Activated CD8-positive, alpha-beta memory T cell treated with anti-CD3 and anti-CD28 coated beads for 1 hour (primary cell): ENCODE measurements at places on chromosomes 5 and 9.

DNA sequence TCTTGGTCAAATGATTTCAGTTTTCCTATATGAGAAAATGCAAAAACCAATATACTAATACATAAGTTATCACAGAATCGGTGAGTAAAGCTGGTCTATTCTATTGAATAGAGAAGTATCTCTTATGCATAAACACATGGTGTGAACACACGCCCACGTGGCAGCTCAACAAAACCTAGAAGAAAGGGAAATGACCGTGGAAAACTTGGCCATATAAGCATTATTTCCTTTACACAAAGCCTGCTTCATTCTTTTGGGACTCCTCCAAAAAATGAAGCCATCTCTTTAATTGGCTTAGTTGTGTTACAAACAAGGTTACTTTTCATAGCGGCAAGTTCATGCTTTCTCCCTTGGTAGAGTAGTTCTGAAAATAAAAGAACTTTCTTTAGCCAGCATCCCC is 183.2 kb downstream of the TMEM161B start:
- no peak for DNase-seq

- no peak for DNase-seq
These were observed 19.6 kb downstream of the BAAT start for GRCh38 chr9:101365181-101365580.

DNA sequence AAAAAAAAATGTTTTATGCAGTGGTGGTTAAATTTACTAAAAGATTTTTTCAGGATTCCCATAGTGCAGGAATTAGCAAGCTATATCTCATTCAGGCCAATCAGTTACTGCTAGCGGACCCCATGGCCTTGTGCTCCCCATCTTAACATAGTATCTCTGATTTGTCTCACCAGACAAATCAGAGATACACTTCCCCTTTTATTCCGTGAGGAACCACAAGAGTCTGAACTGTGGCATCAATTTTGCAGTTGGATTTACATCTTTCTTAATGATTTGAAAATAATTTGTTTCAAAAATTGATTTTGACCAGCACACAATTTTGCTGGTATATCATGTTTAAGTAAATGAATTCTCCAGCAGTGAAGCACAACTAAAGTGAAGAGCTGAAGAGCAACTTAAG is 17.9 kb downstream of the ITGA1 start:
- DNase-seq, result no peak

GRCh38 chr9:912776-913175 is 63.7 kb upstream of the DMRT3 start:
- DNase-seq, result no peak

DNA sequence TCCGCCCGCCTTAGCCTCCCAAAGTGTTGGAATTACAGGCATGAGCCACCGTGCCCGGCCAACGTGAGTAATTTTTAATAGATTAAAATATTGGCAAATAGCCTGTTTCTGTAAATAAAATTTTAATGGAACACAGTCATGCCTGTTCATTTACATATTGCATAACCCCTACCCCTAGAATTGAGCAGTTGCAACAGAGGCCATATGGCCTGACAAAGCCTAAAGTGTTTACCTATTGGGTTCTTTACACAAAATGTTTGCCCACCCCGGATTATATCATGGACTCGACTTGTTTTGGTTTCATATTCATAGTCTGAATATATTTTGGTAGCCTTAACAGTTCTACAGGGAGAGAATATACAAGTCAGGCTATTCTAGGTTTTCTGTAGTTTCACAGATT is 5.3 kb downstream of the NSA2 start:
- DNase-seq, result no peak

- DNase-seq, result no peak
These were observed 126.5 kb upstream of the GDNF start for GRCh38 chr5:37966291-37966690.

- no peak for DNase-seq
These were observed 31.2 kb downstream of the LARP1 start for GRCh38 chr5:154786414-154786813.

GRCh38 chr5:69512740-69513260 is 20.2 kb downstream of the OCLN start:
- no peak for DNase-seq

- peak; percentile 37 for DNase-seq
These were observed 720 bp downstream of the NOTCH1 start for GRCh38 chr9:136544964-136545691.

DNA sequence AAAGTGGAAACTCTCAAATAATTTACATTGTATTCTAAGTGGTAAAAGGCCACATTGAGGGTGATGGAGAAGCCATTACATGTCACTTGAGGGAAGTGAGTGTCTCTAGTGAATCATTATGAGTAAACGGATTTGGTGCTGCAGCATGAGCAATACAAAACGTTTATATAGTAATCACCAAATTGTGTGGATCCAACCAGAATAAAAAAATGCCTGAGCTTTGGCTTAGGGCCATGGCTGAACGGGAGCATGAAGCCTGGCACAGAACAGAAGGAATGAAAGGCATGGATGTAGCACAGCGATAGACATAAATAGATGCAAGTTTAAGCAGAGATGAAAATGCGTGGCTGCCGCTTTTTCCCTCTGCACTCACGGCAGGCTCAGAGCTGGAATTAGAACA is 58.3 kb downstream of the PTTG1 start:
- no peak for DNase-seq

GRCh38 chr5:180786531-180787398 is 15.8 kb downstream of the MGAT1 start:
- DNase-seq, result no peak

DNA sequence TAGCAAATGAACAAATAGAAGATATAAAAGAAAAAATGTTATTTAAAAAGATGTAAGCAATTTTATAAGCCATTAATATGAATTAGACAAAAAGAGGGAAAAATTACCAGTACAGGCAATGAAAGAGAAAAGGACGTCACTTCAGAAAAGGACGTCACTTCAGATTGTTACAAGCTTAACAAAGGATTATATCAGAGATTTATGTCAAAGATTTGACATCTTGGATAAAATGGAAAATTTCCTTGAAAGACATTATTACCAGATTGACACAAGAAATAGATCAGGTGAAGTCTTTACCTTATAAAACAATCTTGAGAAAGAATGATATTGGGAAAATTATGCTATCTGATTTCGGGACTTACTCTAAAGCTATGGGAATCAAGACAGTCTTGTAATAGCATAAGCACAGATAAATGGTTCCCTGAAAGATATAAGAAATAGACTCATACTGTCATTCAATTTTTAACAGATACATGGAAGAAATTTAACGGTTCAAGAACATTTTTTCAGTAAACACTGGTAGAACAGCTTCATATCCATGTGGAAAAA is 625.4 kb upstream of the EDIL3 start:
- no peak for DNase-seq

GRCh38 chr5:79901631-79902030 is 89.4 kb downstream of the MTX3 start:
- DNase-seq, result no peak

GRCh38 chr5:71971862-71972261 is 135.4 kb upstream of the MAP1B start:
- no peak for DNase-seq

GRCh38 chr9:80177949-80178480 is 606.2 kb downstream of the TLE4 start:
- no peak for DNase-seq

GRCh38 chr5:180080486-180081280 is 9.1 kb upstream of the RNF130 start:
- DNase-seq, result peak; percentile 24

GRCh38 chr5:28807195-28807729 is 1768.9 kb upstream of the CDH9 start:
- DNase-seq, result no peak

- no peak for DNase-seq
These were observed 72.4 kb upstream of the NTRK2 start for GRCh38 chr9:84597131-84597530.

DNA sequence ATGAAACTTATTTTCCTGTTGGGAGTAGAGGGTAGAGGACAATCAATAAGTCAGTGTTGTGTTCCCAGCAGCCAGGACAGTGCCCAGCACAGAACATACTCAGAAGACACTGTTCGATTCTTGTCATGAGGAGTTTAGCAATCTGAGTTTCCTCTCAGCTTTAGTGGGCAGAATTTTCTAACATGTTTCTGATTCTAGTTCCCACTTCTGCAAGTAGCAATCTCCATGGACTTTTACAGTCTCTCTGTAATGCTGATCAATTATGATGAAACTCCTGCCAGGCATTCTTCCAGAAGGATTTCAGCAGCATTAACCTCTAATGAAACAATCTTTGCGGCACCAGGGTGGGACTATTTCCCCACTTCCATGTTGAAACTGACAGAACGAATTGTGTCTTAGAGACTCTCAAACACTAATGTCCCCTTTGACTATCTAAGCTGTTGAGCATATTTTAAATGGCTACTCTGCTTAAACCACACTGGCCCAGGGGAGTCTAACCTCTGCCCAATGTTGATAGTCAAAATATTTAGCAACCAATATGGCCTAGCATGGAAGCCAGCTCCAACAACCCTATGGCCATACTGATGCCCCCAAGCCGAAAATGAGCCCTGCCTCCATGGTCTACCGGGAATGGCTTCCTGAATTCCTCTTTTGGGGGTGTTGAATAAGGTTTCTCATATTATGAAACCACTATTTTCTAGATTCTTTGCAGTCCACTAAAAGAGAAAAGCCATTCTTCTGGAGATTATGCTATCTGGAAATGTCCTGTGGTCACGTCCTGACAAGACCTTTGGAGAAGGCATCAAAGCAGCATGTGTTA is 484.3 kb downstream of the BNC2 start:
- DNase-seq, result no peak

DNA sequence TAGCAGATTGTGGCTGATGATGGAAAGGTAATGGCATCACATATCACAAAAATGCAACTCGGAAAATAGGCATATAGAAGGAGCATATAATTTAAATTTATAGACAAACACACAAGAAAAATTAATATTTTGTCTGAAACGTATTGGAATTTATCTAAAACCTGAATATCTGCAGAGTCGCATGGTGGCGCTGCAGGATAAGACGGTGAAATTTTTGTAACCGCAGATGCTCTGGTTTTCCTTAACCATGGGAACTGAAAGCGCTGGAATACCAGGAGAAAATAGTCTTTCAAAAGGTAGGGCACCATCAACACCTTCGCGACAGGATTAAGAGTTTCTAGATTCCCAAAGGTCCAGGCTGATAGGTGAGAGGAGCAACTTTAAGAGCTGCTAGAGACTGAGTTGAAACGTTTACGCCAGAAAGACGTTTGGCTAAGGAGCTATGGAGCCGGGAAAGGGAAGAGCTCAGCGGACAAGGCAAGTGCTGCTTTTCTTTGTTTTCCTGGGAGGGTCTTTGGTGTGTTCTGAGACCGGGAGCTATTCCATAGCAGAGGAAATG is 11.0 kb upstream of the PCDHB15 start:
- DNase-seq, result no peak

- DNase-seq, result no peak
These were observed 42.0 kb downstream of the BICD2 start for GRCh38 chr9:92722386-92723298.

- no peak for DNase-seq
These were observed 254.6 kb downstream of the ASTN2 start for GRCh38 chr9:117160254-117160653.

DNA sequence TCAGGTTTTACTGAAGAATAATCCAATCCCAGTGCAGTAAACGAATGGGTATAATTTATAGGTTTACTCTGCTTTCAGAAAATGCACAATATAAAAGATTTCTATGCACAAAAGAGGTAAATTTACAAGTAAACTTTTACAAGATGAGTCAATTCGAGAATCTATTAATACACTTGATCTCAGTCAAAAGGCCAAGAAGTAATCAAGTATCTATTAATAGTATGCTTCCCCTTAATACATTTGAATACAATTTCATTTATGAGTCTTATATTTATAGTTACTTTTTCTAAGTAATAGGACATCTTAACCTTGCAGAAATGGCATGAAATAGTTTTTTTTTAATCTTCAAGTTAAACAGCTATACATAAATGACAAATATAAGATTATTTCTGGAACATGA is 355.2 kb upstream of the EFNA5 start:
- no peak for DNase-seq

DNA sequence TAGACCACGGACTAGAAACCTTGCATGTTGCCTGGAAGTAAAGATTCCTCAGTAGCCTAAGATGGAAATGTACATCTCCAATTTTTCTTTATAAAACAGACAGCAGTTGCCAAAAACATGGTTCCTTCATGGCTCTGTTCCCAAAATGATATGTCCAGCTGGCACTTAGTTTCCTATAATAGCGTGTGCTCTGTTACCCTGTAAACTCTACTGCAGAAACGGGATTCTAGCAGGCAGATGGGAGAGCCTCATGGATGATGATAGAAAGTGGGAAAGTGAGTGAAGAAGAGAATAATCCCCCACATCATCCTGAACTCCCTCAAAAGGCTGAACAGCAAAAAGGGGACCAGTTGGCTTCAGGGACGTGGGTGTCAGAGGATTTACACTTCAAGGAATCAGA is 118.2 kb downstream of the FRMD3 start:
- no peak for DNase-seq

DNA sequence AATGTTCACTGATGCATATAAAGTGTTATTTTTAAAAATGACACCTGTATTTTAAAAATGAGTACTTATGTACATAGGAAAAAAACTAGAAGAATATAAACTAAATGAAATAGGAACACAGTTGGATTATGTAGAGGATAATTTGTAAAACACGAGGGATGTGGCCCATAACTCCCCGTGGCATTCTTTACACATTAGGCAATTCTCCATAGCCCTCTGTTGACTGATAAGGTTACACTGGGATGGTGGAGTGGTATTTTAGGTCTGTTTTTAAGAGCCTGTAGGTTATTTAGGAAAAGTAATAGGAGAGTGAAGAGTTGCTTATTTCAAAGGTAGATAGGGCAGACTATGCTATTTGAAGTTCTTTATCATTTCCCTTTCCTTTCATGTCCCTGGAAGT is 1.8 kb downstream of the CAVIN4 start:
- DNase-seq, result no peak

DNA sequence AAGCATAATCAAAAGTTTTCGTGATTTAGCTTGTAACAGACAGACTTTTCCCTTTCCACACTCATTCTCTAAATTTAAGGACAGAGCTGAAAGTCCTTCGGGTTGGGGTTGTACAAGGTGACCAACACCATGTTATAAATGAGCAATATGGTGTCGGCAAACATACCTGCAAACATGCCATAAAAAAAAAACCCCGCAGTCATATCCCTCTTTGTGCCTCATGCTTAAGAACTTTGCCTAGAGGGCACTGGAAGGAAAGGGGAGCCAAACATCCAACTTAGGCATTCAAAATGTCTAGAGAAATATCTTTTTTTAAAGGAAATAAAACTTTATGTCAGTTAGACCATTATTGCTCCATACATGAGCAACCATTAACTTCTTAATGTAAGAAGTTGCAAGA is 73.2 kb downstream of the TLE1 start:
- no peak for DNase-seq

DNA sequence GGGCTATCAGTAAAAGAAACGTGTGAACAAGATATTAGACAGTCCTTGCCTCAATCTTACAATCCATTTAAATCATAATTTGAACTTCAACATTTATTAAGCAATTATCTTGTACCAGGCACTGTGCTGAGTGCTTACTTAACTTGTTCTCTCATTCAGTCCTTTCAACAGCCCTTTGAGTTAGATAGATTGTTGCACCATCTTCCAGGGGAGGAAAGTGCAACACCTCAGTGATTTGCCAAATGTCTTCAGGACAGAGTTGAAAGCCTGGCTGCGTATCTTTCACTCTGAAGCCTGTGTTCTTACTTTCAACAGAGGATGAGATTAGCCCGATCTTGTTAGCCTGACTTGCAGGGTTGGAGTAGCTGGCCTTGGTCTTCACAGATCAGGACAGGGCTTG is 34.2 kb upstream of the SUB1 start:
- DNase-seq, result no peak

- no peak for DNase-seq
These were observed 237.8 kb upstream of the DAPK1 start for GRCh38 chr9:87259543-87260518.

- DNase-seq, result no peak
These were observed 187.3 kb downstream of the NR3C1 start for GRCh38 chr5:143216211-143216610.
